NCI-H187 (cell line): ENCODE measurements at places on chromosomes 4 and X.

GRCh38 chr4:47486231-47486673 is 1.2 kb downstream of the ATP10D start:
- DNase-seq, result no peak

GRCh38 chr4:121098266-121098665 is 25.9 kb upstream of the NDNF start:
- DNase-seq, result no peak

- no peak for DNase-seq
These were observed 28.6 kb downstream of the FAM241A start for GRCh38 chr4:112173593-112174558.

DNA sequence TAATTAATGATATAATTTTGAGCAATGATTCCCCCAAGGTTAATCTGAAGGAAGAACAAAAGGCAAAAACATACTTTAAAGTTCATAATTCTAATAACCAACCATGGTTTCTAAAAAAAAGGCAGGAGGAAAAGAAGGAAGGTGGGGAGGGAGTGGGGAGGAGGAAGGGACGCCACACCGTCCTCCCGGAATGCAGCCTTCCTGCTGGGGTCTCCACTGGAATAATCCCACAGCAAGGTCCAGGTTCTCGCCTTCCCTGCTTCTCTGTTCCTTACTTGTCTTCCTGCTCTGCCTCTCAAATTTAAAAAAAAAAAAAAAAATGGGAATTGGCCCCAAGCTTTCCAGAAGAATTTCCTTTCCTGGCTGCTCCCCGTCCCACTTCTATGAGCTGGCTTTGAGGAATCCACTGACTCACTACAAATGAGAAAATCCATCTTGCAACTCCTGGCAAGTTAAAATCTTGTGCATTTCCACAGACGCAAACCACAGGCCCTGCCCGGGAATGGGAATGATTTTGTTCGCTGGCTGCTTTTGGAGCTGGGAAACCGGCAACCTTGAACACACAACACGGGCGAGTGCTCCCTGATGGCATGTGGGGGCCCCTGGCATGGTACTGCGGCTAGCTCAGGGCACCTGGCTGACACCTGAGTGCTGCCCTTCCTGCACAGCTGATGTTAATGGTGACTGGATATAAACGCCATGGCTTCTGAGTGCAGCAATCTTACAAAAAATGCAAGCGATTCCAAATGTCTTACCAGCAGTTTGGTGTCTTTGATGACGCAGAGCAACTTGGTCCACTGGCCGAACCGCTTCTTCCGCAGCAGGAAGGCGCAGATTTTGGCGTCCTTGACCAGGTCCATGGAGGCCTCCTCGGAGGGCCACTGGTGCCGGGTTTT is 97.0 kb downstream of the AFAP1 start:
- DNase-seq, result no peak

- no peak for DNase-seq
These were observed 168.8 kb upstream of the ZFP42 start for GRCh38 chr4:187826725-187827124.

DNA sequence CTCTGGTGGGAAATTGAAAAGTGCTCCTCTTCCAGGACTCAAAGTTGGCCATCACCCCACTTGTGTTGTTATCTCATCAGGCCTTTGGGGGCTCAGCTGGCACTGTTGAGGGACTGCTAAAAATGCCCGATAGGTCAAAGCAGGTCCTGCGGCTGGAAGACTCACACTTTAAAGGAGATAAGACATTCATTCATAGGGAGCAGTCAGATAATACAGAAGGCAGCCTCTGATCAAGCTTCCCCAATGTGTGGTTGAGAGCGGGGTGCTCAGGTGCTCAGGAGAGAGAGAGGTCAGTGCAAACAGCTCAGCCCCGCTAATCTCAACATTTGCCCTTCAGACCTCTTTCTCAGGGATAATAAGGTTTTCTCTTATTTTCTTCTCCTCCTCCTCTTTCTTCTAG is 70.3 kb downstream of the TMEM154 start:
- DNase-seq, result no peak

DNA sequence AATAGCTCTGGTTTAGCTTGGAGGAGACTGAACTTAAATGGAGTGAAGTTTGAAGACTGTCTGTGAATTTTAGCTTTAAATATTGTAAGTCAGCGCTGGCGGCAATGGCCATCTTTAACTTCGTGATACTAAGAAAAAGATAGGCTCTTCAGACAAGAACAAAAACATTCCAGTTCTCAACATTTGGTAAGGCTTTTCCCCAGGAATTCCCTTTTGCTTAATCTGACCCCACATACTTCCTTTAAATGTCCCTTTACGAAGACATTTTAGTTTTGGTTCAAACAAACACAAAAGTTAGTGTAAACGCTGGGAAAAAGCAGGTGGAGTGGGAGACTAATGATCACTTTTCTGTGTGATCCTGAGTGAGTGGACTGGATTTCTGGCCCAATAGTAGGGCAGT is 106.2 kb downstream of the MAML3 start:
- DNase-seq, result no peak

DNA sequence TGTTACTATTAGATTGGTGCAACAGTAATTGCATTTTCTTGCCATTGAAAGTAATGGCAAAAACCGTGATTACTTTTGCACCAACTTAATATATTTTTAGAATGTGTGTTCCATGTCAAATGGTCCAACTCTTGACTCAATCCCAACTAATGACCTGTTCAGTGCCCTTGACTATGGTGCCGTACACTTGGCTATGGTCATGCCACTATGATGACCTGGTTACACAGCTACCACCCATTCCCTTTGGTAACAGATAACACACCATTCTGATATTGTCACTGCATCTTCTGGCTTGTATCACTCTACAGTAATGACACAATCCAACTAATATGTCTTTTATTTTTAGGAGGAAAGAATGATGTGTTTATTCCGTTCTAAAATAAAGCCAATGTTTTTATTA is 469.4 kb downstream of the DMD start:
- no peak for DNase-seq

- no peak for DNase-seq
These were observed 956.9 kb upstream of the NDST4 start for GRCh38 chr4:116070283-116070682.

DNA sequence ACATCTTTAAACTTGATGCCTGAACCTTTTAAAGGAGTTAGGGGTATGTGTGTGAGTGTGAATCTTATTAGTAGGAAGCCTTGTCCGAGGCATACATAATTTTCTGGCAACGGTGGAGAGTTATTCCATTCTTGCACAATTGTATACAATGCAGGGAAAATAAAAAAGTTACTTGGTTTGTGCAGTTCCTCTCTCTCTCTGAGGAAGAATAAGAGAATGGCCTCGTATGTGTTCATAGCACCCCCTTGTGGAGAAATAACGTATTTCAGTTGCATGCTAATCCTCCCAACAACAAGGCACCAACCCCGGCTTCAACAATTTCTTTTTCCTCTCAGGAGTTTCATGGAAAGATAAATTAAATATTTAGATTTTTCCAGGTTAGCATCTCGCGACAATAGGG is 33.7 kb upstream of the FGF13 start:
- no peak for DNase-seq

- DNase-seq, result no peak
These were observed 10.6 kb downstream of the PBDC1 start for GRCh38 chrX:76183289-76184049.

GRCh38 chr4:152565333-152565732 is 29.4 kb upstream of the FBXW7 start:
- no peak for DNase-seq

GRCh38 chrX:72479324-72480274 is 93.0 kb downstream of the HDAC8 start:
- DNase-seq, result no peak

DNA sequence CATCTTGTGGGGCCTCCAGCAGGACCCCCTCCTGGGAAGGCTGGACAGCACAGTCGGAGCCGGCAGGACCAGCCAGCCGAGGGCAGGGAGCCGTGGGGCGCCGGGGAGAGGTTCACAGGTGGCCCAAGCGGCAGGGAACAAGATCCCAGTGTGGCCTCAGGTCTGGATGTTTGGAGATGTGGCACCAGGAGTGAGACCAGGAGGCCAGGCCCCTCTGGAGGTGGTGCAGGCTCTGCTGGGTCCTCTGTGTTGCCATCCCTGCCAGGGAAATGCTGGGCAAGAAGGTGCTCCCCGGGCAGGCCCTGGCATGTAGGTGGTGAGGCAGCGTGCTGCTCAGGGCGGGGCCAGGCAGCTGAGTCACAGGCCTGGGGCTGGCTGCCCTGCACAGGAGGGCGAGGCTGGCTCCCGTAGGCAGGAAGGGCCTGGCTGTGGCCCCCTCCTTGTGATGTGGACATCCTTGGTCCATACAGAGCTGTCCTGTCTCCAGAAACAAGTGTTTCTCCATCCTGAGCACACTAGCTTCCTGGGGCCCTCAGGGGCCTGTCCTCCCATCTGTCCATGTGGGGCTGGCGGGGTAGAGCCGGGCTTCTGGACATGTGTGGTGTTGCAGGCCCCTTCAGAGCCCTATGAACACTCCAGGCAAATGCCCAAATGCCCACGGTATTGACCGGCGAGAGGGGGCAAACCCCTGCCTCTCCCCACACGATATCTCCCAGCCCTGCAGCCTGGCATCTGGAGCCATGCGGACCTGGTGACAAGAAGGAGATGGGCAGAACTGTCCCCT is 4.8 kb upstream of the HGFAC start:
- DNase-seq, result no peak

GRCh38 chrX:140525448-140525847 is 20.6 kb upstream of the SOX3 start:
- DNase-seq, result no peak

GRCh38 chr4:23853986-23854660 is 35.7 kb downstream of the PPARGC1A start:
- no peak for DNase-seq

GRCh38 chr4:23577398-23577797 is 312.4 kb downstream of the PPARGC1A start:
- DNase-seq, result no peak

DNA sequence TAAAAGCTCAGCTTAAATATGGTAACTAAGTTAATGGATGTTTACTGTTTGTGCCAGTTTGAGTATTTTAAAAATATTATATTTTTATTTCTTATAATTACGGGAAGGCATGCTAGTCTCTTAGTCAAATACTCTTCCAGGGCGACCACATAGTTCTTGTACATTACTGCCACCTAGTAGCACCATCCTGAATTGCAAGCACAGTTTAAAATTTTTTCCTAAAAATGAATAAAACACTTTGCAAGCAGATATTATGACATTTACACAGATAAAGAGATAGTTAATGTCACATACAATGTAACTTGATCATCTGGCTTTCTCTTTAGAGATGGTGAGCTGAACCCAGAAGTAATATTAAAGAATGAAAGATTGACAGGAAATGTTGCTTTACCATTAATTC is 11.5 kb downstream of the NDP start:
- DNase-seq, result no peak

DNA sequence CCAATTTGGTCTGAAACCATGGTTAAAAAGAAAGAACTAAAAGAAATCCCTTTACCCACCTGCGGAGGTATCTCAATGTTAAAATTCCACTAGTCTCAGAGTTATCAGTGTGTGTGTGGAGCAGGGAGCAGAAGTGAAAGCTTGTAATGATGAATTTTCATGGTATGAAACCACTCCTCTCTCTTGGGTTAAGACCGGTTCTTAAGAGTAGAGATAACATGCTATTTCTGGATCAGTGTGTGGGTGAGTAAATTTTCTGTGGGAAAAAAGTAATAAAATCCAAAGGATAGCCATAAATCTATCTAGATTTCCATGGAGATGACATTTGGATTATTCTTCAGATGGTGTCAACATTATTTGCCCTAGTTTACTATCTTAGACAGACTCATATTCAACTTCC is 3.2 kb downstream of the FGF13 start:
- DNase-seq, result no peak

- no peak for DNase-seq
These were observed 2.9 kb downstream of the CFI start for GRCh38 chr4:109798866-109799265.

GRCh38 chr4:42357325-42357724 is 40.0 kb upstream of the SHISA3 start:
- no peak for DNase-seq

DNA sequence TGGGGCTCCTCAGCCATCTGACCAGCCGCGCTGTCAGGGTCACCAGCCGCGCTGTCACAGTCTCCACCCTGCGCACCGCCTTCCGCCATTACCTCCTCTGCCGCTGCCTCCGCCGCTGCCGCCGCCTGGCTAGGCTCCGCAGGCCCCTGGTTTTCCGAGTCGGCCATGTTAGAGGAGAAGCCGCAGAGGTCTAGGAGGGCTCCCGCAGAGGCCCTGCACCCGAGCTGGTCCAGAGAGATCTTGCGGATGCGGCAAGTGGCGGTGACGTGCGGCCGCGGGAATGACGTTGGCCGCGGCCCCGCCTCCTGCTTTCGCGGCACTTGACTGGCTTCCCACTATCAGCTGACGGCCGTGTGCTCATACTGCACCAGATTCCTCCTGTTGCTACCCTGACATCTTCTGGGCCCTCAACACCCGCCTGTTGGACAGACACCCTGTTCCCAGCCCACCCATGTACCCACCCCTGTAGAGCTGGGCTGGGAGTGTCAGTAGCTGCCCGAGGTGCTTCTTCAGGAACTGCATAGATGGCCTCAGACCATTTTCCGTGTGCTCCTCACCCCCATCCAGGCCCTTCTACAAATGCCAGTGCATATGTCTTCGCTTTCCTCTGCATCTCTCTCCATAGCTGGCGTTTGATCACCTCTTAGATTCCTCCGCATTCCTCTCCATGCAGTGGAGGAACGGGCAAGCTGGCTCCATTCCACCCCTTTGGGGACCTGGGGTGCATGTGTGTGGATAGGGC is at the start of gene NAP1L5:
Gene NAP1L5, minus strand, starts transcription at position 242 of the 742 bp plus-strand sequence. Its CDS starts 75 bp downstream, at position 167.
- peak; percentile 29 for DNase-seq

- no peak for DNase-seq
These were observed 75.9 kb downstream of the SLC9A7 start for GRCh38 chrX:46683048-46683447.

GRCh38 chr4:95023110-95023509 is 265.4 kb downstream of the BMPR1B start:
- no peak for DNase-seq
